ENCODE measurements at places on chromosomes 3 and 15.

DNA sequence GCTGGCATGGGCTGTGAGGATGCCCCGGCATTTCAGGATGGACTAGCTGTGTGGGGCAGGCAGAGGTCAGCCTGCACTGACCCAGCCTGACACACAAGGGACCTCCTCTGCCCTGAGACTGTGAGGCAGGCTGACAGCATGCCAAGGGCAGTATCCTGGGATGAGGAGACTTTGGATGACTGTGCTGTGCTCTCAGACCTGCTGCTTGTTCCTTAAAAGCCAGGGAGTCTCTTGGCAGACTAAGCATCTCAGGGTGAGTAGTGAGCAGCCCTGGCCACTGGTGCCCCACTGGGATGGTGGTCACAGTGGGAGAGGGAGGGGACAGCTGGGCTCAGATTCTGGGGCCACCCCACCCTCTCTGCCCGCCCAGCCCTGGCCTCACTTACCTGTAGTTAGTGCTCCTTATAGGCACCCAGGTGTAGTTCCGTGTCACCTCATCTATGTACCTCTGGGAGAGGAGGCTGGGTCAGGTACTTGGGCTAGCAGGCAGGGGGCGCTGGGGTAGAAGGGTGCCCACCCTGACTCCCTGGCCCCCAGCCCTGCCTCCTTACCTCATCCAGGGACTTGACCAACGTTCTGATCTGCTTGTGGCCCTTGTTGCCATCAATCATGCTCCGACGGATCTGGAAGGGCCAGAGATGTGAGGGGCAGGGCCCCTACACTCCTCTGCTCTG is 16.1 kb upstream of the TMEM115 start:
- no peak for DNase-seq

- no peak for DNase-seq
These were observed 89.7 kb downstream of the EEFSEC start for GRCh38 chr3:128242818-128243601.

DNA sequence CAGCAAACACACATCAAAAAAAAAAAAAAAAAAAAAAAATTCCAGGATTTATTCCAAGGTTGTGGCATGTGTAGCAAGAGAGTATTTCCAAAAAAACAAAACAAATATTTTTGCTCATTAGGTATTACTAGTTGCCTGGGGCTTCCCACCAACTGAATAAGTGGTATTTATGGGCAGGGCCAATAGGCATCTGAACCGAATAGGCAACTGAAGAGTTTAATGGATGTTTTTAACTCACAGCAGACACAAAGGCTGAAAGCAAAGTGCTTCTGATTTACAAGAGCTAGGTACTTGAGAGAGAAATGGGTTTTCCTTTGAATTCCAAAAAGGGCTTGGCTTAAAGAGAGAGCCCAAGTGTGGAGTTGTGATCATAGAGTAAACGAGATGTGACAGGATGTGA is 21.4 kb downstream of the EIF4E3 start:
- DNase-seq: no peak

- DNase-seq: no peak
These were observed 351.3 kb upstream of the CCDC54 start for GRCh38 chr3:107025961-107026360.

- DNase-seq: no peak
These were observed 439.1 kb upstream of the GRM7 start for GRCh38 chr3:6421666-6422445.

- DNase-seq: no peak
These were observed 150.2 kb downstream of the KLF13 start for GRCh38 chr15:31476866-31477265.

DNA sequence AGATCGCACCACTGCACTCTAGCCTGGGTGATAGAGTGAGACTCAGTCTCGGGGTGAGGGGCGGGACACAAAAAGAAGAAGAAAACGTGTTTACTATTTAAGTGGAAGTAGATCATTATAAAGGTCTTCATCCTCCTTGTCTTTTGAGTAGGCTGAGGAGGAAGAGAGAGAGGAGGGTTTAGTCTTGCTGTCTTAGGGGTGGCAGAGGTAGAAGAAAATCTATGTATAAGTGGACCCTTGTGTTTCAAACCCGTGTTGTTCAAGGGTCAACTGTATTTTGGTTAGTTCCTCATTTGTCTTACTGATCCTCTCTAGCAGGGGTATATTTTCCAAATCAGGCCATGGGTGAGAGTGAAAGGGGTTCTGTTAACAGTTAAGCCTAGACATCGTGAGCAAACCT is 40.1 kb downstream of the TRIM71 start:
- DNase-seq: no peak

- DNase-seq: no peak
These were observed 4.6 kb downstream of the TIMP4 start for GRCh38 chr3:12154151-12154550.

GRCh38 chr3:4977001-4977852 is 2.0 kb upstream of the BHLHE40 start:
- peak; percentile 83 for DNase-seq

DNA sequence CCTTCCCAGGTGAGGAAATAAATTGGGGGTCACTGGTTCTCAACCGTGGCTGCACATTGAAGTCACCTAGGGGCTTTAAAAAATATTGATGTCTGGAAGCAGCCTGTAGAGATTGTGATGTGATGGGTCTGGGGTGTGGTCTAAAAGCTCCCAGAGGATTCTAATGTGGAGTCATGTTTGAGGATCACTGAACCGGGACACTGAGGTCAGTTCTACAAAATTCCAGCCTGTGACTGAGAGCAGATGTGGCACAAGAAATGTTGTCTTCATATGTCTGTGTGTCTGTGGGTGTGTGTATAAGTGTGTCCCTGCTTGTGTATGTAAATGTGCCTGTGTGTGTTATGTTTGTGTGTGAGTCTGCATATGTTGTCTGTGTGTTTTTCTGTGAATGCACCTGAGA is 79.9 kb downstream of the TLE3 start:
- DNase-seq: no peak

All from epithelial cell of esophagus (primary cell).